Adrenal gland (tissue), 19 donors: ENCODE measurements at places on chromosomes 2 and 18. TPM values are rescaled to one million over a fixed set of nuclear protein-coding genes. Genes with fewer than 3 reads are reported as not detected.

Gene SLC23A3
- total RNA-seq = 0.21 TPM

Gene GALNT3
- total RNA-seq = 1.4 TPM

Gene CPLX4
- total RNA-seq = 0.11 TPM

Gene DSG1
- not detected for total RNA-seq

Gene ANKRD53
- total RNA-seq = 2.1 TPM

Gene ALLC
- 0.72 TPM for total RNA-seq

Gene FEV
- 7.2 TPM for total RNA-seq

Gene LYPD6
- 0.06 TPM for total RNA-seq

Gene TRIM54
- total RNA-seq = 1.2 TPM

Gene IL36A
- not detected for total RNA-seq

Gene HRH4
- total RNA-seq = not detected

Gene GKN2
- total RNA-seq = not detected

Gene SYT4
- total RNA-seq = not detected

Gene ELMOD3
- total RNA-seq = 16.9 TPM

Gene NOL4
- not detected for total RNA-seq

Gene ATOH8
- total RNA-seq = 44.0 TPM

Gene TCF4
- 53.5 TPM for total RNA-seq

Gene PPP4R3B
- total RNA-seq = 47.3 TPM

Gene PCARE
- not detected for total RNA-seq

Gene PNO1
- 6.3 TPM for total RNA-seq

Gene DYNAP
- not detected for total RNA-seq

Gene CAPN13
- not detected for total RNA-seq

Gene LRP2
- total RNA-seq = not detected

Gene TUBB8B
- not detected for total RNA-seq

Gene NPAS2
- total RNA-seq = 24.0 TPM

Gene FAM210A
- 15.8 TPM for total RNA-seq

Gene FAM228A
- 0.65 TPM for total RNA-seq

Gene ANKRD29
- 8.6 TPM for total RNA-seq

Gene C1QL2
- total RNA-seq = not detected

Gene NT5DC4
- total RNA-seq = not detected

Gene GAL3ST2
- total RNA-seq = 0.85 TPM

Gene ELOA2
- not detected for total RNA-seq

Gene TMEM169
- 0.12 TPM for total RNA-seq

Gene CRYGC
- total RNA-seq = not detected

Gene CLEC4F
- total RNA-seq = 0.22 TPM

Gene LYPD6B
- total RNA-seq = 0.34 TPM

Gene LBX2
- total RNA-seq = 0.18 TPM

Gene CPO
- total RNA-seq = 0.54 TPM

Gene LRP1B
- 3.3 TPM for total RNA-seq

Gene LYPD1
- total RNA-seq = 0.91 TPM

Gene TTC39C
- total RNA-seq = 77.6 TPM

Gene GPR35
- 1.4 TPM for total RNA-seq

Gene DCDC2C
- total RNA-seq = 0.30 TPM

Gene BCL11A
- 3.0 TPM for total RNA-seq

Gene SULT1C4
- 7.2 TPM for total RNA-seq

Gene MC5R
- not detected for total RNA-seq

Gene POTEI
- not detected for total RNA-seq

Gene HTR2B
- 47.3 TPM for total RNA-seq

Gene HAT1
- 36.4 TPM for total RNA-seq

Gene PDE11A
- total RNA-seq = 0.56 TPM

Gene ARHGAP28
- 5.6 TPM for total RNA-seq

Gene EML6
- 6.7 TPM for total RNA-seq

Gene GPR75
- 4.1 TPM for total RNA-seq

Gene B4GALT6
- total RNA-seq = 71.3 TPM

Gene SCG2
- 19.2 TPM for total RNA-seq

Gene GKN1
- not detected for total RNA-seq

Gene NGEF
- total RNA-seq = 38.5 TPM

Gene VWA3B
- total RNA-seq = not detected
